ENCODE measurements at places on chromosomes 5 and 9.

GRCh38 chr5:115657881-115658233 lies 32.0 kb upstream of the TMED7 start:
- no peak for DNase-seq

DNA sequence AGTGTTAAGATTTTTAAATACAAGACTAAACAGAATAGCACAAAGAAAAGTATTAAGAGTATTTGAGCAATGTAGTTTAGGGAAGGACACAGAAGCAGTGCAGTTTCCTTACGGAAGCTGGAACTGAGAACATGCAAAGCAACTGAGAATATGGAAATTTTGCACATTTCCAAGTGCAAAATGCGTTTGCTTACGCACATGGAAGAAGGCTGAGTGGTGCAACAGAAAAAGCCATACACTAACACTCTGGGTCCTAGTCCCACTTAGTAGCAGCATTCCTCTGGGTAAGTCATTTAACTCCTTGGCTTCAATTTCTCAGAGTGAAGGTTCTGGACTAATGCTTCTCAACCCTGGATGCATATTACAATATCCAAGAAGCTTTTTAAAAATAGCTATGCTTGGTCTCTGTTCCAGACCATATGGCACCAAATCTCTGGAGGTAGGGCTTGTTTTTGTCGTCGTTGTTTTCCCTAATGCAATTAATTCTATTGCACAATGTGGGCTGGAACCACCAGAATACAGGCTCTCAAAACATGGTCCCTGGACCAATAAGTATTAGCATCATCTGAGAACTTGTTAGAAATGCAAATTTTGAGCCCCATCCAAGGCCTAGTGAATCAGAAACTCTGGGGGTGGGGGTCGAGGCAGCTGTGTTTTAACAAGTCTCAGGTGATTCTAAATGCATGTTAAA lies 65.2 kb upstream of the DEPDC1B start:
- DNase-seq, result no peak

DNA sequence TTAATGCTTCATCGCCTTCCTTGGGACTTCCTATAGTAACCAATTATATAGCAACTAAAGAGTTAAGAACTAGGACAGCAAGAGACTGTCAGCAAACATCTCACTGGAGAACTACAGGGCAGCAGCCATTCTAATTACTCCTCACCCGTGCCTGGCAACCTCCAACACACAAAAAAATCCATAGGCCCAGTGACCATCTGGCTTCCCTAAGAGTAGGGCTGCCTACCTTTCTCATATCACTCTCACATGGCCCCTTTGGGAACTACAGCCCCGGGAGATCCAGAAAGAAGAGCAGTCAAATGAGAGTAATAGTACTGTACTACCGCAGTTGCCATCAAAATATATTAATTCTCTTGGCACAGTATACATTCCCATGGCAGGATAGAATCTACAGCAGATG lies 5.7 kb downstream of the DCAF10 start:
- no peak for DNase-seq

DNA sequence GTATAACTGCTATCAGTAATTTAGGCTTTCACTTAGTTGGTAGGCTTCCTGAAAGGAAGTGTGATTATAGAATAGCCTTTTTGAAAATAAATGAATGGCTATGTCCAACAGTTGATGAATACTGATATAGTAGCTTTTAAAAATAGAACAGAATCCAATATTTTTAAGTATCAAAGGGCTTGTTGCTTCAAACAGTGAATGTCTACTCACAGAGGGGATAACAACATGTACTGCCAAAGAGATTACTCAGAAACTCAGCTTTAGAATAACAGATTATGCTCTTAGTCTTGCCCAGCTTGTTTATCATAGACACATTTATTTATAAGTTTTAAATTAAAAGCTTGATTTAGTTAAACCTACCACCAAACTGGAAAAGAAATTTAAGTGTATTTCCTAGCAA lies 132.6 kb downstream of the XRCC4 start:
- DNase-seq, result no peak

- no peak for DNase-seq
These were observed 893.2 kb downstream of the DTWD2 start for GRCh38 chr5:118095115-118095514.

DNA sequence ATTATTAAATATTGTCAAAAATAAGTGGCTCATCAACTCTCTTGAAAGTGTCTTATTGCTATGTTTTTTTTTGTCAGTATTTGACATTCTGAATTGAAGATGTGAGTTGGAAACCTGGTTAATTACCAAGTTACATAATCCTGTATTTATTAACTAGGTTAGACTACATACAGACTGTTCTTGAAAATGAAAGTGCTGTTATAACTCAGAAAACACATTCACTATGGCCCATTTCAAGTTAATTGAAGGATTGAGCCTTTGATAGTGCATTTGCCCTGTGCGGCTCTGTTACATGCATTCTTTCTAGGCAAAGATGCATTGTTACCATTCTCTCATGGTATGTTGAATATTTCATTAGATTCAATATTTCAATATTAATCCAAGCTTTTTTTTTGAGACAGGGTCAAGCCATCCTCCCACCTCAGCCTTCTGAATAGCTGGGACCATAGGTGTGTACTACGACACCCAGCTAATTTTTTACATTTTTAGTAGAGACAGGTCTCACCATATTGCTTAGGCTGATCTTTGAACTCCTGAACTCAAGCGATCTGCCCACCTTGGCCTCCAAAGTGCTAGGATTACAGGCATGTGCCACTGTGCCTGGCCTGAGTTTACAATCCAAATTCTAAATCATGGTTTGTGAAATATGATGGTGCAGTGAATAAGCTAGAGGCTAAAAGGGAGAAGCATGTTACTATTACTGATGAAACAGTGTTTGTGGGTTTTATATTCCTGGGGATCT lies 10.0 kb downstream of the CTNNA1 start:
- no peak for DNase-seq

DNA sequence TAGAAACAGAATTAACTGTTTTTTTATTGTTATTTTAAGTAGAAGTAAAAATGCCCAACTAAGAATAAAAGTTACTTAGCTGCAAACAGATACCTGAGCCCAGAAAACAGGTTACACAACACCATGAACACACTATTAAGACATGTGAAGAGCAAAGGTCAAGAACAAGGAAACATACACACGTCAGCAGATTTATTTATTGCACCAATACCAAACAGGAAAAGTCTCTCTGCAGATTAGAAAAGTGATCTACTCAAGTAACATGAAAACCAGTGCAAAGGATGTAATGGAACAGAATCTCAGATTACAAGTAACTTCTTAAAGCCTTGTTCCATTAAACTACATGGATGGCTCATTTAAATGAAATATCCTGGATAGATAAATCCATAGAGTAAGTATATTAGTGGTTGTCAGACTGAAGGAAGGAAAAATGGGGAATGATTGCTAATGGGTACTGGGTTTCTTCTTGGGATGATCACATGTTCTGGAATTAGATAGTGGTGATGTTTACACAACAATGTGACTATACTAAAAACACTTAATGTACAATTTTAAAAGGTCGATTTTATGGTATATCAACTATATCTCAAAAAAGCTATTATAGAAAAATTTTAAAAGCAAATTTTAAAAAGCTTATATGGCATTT lies 6.1 kb downstream of the SAR1B start:
- no peak for DNase-seq

DNA sequence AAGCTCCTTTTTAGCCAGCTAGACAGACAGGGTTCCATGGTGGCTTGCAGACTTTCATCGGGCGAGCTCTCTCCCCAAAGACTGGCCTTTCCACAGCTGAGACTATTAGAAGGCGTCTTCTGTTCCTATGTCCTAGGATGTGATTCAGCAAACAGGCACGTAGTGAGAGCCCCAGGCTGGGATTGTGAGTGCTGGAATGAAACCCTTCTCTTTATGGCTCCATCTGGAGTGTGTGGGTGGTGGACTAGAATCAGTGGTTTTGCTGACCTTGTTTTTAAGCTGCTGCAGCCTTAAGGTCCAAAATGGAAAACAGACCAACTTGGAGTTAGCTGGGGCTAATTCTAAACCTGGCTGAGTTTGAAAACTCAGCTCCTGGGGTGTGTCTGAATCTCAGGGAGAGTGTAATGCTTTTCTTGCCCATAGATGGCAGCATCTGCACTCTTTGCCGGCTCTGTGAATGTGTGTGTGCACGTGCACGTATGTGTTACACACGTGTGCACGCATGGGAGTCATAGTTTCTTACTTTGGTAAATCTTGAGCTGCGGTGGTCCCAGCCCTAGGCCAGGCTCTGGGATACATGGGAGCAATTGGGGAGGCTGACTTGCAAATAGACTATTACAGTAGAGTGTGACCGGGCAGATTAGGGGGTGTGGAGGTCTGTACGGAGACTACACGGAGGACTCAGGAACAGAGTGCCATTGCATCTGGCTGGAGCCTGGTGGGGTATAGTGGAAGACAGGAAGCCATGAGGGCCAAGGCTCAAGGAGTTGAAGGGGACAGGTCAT lies 10.7 kb downstream of the GSN start:
- no peak for DNase-seq

DNA sequence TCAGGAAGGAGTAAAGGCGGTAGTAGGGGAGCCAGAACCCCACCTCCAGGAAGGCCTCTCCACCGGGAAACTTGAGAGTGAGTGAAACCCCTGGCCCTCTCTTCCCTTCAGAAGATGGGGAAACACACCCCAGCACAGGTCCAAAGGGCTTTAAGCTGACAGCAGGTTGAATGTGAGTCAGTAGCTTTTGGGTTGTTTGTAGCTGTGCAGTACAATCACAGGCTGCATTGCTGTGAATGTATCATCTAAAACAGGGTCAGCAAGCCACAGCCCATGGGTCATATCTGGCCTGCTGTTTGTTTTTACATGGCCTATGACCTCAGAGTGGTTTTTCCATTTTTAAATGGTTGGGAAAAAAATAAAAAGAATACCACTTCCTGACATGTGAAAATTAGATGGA lies 10.0 kb downstream of the OTULINL start:
- DNase-seq, result no peak

DNA sequence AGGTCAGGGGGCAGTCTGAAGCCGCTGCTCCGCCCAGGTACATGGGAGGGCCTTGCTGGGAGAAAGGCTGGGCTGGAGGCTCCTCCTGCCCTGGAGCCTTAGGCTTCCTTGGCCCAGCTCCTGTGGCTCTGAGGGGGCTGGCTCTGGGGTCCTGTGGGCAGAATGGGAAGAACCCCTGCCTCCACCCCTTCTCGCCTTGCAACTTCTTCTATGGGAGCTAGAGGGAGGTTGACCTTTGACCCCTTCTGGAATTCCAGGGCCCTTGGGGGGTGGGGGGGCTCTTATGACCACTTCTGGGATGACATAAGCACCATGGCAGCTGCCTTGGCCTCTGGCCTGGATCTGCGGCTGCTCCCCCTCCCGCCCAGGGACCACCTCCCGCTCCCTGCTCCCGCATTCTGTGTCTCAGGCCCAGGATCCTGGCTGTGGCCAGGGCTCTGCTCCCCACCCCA lies 32.2 kb downstream of the IER5L start:
- DNase-seq, result no peak

GRCh38 chr9:18990494-18990893 lies 42.5 kb downstream of the SAXO1 start:
- no peak for DNase-seq
